ENCODE measurements at places on chromosomes 5 and 9.

DNA sequence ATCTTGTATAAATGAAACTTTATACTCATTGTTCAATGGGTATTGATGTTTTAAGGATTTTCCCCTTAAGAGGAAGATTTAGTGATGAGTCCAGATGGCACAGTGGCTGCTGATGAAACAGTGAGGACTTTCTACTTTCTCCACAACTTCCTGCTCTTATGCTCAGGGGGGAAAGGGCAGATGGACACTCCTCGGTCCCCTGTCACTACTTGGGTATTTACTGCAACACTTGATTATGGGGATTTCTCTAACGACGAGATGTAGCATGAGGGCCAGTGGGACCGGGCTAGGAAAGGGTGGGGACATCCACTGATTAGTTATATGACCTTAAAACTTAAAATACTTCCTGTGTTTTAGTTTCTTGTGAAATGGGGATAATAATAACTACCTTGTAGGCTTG is 146.1 kb upstream of the HMHB1 start:
- no peak for DNase-seq

DNA sequence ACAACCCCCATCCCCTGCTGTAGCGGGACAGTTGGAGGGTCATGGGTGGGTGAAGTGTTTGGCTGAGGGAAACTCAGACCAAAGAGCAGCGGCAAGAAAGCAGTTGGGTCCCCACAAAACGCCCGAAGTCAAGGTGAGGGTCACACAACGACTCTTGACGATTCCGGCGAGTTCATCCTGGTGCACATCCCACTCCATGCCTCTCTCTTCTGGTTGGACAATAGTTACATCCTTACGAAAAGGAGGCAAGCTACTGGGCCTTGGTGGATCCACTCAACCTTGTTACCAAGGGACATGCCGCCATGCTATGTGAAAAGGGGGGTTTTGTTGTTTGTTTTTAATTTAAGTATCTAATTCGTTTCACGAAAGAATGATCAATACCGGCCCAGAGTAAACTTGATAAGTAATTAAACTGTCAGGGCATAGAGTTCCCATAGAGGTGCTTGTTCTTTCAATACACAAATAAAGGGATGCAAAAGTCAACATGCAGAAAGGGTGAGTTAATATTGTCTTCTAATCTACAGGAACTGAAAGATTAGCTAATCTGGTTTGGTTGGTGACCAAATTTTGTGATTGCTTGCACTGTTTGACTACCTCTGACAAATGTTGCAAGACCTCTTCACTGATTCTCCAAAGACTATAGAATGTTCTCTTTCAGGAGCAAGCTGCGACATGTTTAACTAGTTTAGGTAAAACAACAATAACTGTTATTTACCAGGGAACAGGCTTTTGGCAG is 732 bp upstream of the SMIM15 start:
- DNase-seq, result no peak

DNA sequence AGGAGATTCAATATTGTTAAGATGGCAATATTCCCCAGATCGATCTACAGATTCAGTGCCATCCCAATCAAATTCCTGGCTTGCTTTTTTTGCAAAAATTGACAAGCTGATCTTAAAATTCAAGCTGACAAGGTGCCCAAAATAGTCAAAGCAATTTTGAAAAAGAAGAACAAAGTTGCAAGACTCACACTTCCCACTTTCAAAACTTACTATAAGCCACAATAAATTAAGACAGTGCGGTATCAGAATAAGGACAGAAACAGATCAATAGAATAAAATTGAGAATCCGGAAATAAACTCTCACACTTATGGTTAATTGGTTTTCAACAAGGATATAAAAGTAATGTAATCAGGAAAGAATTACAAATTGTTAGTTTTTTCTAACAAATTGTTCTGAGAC is 97.1 kb downstream of the NRG2 start:
- DNase-seq, result no peak

GRCh38 chr9:1997646-1998045 is 17.5 kb upstream of the SMARCA2 start:
- no peak for DNase-seq

GRCh38 chr9:136698635-136699246 is 11.5 kb upstream of the AGPAT2 start:
- DNase-seq, result no peak

DNA sequence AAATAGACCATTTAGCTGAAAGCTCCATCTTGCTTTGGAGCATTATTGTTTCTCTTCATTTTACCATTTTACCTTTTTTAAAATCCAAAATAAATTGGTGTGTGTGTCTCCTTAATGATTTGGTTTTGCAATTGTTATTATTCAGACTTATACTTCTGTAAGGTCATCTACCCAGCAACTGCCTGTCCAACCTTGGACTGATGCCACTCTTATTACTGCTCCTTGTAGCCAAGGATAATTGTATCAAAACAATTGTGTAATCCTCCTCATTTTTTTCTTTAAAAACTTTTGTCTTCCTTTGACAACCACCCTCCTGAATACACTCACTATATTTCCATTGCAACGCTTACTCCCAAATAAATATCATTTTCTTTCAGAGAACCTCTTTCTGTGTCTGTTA is 30.3 kb upstream of the HMGCR start:
- DNase-seq, result no peak

- no peak for DNase-seq
These were observed 240.5 kb upstream of the DAB2 start for GRCh38 chr5:39665328-39665727.

- DNase-seq, result peak; percentile 77
These were observed 427.8 kb downstream of the KDM4C start for GRCh38 chr9:7185612-7186011.

DNA sequence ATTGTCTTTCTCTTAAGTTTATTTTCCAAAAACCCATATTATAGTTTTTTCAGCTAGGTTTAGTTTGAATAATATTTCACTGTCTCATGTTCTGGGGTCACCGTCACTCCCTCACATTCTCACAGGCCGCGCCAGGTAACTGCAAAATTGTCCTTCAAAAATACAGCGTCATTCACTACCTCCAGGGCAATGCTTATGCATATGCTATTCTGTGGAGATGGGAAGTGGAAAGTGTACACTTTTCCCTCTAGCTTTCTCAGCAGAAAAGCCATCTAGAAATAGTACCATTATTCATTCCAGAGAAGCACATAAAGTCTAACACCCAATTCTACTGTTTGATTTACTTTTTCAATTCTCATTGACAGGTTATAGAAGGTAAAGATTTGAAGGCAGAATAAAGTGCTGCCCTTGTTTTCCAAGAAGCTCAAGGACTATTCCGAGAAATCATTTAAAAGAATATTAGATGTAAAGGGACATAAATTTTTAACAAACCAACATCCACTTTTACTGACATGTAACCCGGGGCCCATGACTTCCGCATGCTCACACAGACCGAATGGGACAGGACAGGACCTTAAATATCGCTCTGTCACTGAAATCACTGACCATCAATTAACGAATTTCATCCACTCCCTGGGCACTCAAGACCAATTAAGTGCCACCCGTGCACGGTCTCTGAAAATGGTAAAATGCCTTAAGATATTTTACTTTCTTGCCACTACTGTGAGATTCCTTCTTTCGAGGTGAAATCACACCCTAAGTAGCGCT is 720 bp downstream of the NUDT12 start:
- DNase-seq, result no peak

DNA sequence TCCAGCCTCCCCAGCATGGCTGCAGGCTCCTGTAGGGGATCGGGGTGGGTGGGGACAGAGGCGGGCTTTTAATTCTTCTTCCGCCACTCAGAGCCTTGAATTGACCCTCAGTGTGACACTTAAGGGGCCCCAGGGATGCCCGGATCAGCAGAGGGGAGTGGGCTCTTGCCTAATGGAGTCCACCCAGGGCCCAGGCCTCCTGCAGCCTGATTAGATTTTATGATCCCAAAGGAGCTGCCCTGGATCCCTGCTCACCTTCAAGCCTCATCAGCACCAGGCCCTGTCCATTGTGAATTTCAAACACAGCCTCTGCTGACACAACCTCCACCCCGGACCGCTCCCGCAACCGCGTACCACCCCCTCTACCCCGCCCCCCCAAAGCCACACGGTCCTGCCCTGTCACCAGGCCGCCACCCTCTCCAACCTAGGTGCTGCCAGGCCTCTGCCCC is 214.1 kb upstream of the IER5L start:
- no peak for DNase-seq

Data from GM04503 (cell line).